Fibroblast of mammary gland (primary cell): ENCODE measurements at places on chromosomes 3 and 15.
A peak's percentile ranks its signal among the peaks of the same experiment; 100 is the strongest.

DNA sequence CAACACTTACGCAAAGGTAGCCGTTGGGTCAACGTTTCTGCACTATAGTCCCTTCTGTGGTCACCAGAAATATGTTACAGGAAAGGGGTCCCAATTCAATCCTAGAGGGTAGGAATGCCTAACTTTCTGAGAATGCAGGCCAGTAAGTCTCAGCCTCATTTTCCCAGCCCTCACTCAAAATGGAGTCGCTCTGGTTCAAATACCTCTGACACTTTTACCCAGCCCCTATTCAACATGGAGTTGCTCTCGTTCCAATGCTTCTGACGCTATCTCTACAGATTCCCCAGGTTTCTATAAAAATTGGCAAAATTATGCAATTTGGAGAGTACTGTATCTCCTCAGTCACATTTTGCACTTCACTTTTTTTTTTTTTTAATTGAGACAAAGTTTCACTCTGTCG, 39.7 kb downstream of the ZNF445 start:
- DNase-seq, result no peak

GRCh38 chr3:27633224-27633545, 88.9 kb downstream of the EOMES start:
- peak; percentile 63 for DNase-seq

GRCh38 chr3:128624526-128625138, 26.0 kb downstream of the RPN1 start:
- DNase-seq, result no peak

DNA sequence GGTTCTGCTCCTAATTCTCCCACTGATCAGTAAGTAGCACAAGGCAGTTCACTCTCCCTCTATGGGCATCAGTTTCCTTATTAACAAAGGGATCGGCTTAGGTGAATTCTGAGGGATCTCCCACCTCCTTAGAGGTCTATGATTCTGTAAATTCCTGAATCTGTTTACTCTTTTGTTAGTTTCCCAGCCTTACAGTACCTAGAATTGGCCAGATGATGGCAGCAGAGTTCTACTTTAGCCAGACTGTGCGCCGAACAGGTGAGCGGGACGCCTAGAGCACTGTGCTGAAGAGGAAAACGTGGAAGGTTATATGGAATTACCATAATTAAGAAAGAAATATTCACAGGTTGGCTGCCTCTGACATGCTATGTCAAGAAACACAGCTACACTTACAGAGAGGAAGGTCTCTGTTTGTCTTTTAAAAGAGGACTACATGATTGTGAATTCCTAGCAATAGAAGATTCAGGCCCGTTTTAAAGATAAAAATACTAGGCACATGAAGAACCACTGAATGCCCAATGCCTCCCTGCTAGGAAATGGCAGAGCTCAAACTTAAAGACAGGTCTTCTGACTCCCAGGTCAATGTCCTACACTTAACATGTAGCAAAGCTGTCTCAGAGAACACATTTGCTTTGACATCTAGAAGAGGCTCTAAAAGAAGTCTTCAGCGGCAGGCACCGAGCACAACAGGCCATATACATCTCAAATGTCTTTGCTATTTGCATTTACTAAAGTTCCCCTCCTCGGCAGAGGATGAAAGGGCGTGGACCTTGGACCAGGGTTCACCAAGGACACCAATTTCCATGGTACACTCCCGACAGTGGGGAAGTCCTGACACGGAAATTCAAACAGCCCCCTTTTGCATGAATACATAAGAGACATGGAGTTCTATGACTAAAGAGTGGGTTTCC, 259.9 kb downstream of the FGF12 start:
- DNase-seq, result peak; percentile 52

- DNase-seq, result no peak
These were observed 186.3 kb downstream of the SATB1 start for GRCh38 chr3:18238746-18239331.

DNA sequence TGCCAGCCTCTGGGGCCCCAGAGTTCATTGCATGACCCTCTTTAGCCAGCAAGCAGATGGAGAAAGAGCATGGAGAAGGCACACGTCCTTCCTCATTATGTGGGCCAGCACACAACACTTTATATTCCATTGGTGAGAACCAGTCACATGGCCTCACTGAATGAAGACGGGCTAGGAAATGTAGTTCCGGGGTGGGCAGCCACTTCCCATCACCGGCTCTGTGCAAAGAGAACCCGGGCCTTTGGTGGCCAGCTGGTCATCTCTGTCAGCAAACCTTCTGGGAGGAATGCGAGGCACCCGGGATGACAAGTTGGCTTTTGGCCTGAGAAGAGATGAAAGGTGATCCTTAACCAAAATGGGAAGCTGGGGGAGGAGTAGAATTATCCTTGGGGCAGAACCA, 90.2 kb upstream of the VGLL4 start:
- DNase-seq, result no peak

- DNase-seq, result no peak
These were observed 292.9 kb upstream of the NR2F2 start for GRCh38 chr15:96037584-96037983.

DNA sequence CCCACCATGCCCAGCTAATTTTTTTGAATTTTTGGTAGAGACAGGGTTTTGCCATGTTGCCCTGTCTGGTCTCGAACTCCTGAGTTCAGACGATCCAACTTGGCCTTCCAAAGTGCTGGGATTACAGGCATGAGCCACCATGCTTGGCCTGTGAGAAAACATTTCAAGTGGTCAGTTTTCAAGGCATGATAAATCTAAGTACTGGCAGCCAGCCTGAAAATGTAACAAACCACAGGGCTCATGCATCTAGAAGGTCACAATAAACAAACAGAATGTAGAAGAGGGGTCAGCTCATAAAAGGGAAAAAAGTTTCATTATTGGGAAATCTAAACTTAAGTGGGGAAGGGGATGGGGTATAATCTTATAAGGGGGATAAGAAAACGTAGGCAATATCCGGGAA, 39.9 kb downstream of the PPCDC start:
- DNase-seq, result peak; percentile 82
